ENCODE measurements at places on chromosomes 2 and 18. TPM values are rescaled to one million over a fixed set of nuclear protein-coding genes. Genes with fewer than 3 reads are reported as not detected.

SCN1A gene
- polyA plus RNA-seq, result not detected

UGT1A4 gene
- 0.38 TPM for polyA plus RNA-seq

PRKCE gene
- polyA plus RNA-seq, result 2.9 TPM

LIMS4 gene
- polyA plus RNA-seq, result 1.4 TPM

ASXL2 gene
- 1.6 TPM for polyA plus RNA-seq

GAREM2 gene
- 1.7 TPM for polyA plus RNA-seq

EVX2 gene
- not detected for polyA plus RNA-seq

NR4A2 gene
- polyA plus RNA-seq, result 4.7 TPM

BCL11A gene
- polyA plus RNA-seq, result 15.2 TPM

KATNAL2 gene
- 2.7 TPM for polyA plus RNA-seq

CDH2 gene
- 3.7 TPM for polyA plus RNA-seq
